ENCODE measurements at places on chromosomes 5 and 9.

GRCh38 chr9:68546596-68547390 lies 6.1 kb upstream of the TMEM252 start:
- no peak for DNase-seq

DNA sequence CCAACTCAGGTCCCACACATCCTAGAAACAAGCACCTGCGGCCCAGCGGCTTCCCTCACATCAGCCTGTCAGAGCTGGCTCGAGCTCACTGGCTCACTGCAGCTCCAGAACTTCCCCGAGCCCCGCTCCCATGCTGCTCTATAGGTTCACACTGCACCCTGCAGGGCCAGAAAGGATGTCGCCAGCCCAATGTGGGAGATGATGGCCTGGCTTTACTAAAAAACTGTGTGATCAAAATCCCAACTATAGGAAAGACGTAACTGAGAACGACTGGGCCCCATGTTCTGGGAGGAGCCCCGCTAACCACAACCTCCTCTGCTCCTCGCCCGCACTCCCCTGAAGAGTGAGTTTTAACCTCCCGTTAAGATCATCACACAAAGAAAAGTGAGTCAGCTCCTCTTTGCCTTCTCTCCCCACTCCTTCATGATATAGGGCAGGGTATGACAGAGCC lies 4.6 kb downstream of the SURF4 start:
- DNase-seq: no peak

GRCh38 chr9:133182151-133182550 lies 18.4 kb upstream of the GBGT1 start:
- DNase-seq: no peak

GRCh38 chr9:95840074-95840473 lies 35.4 kb upstream of the ERCC6L2 start:
- DNase-seq: no peak

DNA sequence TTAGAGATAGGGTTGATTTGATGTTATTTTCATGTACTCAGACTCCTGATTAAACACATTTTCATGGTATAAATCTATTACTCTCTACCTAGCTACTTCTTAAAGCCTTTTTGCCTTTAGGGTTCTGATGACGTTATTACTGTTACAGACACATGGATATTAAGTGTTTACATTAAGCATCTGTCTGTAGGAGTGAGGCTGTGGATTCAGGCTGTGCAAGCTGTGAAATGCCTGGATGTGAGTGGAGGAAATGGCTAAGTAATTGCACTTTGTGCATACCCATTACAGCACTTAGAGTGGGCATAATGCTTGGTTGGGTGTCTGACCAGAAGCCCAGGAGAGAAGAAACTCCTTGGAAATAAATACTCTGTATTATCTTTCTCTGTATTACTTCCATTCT lies 186.8 kb downstream of the SNX18 start:
- DNase-seq: peak; percentile 76

DNA sequence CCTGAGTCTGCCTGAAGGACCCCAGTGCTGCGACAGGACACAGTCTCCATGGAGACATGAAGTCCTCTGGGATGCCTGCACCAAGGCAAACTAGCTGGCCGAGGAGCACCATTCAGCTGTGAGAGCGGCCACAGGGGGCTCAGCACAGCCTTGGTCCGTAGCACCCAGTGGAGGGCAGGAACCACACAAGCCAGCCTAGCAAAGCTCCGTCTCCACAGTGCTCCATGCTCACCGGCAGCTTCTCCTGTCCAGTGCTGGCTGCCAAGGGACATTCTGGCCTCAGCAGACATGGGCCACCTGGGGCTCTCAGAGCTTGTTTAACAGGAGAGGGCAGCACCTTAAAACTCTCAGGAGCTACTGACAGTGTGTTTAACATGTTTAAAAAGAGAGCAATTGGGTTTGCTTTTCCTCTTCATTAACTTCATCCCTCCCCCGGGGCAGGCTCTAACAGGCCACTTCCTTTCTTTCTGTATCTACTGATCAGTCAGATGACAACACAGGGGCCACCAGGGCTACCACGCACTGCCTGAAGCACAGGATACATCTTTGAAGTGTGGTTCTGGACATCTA lies 57.0 kb downstream of the SECISBP2 start:
- peak; percentile 8 for DNase-seq

DNA sequence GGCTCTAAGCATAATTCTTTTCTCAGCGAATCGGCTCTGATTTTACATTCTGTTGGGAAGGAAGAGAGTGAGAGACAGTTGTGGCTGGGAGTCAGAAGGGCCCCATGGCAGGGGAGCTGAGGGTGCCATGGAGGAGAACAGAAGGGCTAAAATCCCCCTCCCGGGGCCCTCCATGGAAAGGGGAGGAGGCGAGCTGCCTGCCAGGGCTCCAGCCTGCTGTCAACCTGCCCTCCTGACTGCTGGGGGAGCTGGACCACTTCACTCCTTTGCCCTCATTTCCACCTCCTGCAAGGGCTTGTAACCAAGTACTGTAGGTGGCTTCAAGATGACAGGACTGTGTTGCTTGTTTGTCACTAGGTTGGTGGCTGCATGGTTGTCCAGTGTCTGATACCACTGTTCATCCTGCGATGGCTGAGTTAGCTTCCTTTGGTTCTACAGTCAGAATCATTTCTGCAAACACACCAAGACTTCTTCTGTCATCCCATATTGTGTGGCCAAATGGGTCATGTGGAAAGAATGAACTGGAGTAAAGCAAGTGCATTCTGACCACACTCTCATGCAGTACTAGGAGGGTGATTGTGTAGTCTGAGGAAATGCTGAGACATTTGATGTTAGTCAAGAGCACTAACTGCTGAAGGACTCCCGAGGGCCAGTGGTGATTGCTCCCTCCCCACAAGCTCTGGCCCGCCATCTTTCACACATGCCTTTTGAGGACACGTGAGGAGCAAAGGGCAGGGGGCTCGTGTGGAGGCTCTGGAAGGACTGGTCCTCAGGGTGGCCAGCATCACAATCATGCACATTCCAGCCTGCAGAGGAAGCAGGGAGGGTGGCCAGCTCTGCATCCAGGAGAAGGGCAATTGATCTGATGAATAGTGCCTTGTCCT lies 307.2 kb downstream of the GADD45G start:
- DNase-seq: no peak

- no peak for DNase-seq
Measured at GRCh38 chr5:129903466-129904101, 681 bp upstream of the CHSY3 start.

DNA sequence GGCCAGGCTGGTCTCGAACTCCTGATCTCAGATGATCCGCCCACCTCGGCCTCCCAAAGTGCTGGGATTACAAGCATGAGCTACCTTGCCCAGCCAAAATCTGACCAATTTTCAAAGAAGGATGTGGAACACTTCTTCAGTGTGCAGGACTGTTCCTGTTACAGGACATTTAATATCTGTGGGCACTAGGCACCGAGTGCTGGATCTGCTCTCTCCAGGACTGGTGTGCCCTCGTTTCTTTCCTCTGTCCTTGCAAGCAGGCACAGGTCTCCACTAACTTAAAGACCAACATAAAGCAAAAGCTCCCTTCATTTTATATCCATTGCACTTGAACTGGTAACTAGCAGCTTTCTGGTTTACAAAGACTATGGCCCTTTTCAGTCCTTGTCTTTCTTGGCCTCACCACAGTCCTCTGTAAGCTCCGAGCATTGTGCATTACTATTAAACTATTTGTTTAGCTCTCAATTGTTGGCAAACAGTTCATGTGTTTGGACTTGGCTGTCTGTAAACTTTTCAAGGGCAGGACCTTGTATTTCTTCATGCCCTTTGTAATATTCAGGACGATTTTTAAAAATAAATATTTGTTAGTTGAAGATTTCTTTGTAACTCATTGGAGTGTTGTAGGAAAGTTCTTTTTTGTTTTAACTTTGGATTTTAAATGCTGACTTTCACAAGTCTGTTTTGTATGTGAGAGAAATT lies 37.3 kb downstream of the ARHGEF28 start:
- DNase-seq: no peak

DNA sequence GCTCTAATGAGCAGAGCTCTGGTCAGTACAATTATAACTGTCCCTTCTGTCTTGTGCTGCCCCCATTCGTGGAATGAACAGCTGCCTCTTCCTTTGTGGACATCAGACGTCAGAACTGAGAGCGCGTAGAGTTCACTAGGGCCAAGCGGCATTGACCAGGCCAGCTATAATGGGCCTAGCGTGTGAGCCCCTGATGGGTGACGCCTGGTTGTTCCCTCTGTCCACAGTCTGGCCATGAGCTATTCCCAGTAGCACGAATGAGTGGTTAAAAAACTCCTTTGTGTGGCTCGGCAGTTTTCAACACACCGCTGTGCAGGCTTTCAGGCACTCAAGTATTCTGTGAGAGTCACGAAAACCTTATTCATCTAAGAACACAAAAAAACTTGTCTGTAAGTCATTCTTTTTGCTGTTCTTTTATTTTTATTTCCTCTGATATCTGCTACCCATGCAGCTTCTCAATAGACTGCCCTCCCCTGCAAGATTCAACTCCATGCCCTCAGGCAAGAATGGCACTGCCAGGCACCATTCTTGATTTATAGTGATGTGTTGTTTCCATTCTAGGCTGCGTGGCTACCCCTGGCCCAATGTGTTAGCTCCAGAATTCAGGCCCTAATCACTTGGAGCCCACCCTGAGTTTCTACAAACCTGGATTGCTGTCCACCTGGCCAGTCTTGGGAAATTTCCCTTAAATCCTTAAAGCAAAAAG lies 52.5 kb downstream of the ANKDD1B start:
- no peak for DNase-seq

- no peak for DNase-seq
Measured at GRCh38 chr5:176161431-176161830, 76.8 kb upstream of the SIMC1 start.

DNA sequence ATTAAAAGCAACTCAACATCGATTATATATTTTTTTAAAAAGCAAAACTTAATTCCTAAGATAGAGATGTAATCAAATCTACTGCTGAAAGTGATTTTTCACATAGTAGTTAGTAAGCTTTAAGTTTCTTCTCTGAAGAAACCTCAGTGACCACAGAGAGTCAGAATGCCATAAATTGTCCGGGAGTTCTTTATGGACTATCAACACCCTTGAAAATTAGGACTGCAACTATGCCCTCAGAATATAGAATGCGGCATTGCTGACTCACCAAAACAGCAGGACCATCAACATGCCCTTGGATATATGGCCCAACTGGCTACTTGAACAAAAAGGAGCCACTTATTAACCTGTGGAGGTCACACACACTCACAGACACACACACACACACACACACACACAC lies 228.9 kb upstream of the SNX2 start:
- DNase-seq: no peak

DNA sequence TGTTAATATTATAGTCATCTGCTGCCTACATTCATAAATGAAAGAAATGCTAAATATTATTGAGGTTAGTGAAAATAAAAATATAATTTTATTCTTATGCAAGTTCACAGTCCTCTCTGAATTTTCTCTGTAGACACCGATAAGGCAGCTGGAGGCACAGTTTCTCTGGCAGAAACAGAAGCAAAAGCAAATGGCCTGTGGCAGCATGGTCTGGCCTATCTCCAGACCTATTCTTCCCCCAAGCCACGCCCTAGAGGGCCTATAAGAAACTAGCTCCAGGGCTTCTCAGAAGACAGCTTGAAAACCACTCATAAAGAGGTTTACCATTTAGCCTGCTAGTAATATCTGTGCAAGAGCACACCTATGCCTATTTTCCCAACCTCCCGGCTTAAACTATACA lies 28.4 kb downstream of the MRPS27 start:
- no peak for DNase-seq

- no peak for DNase-seq
Measured at GRCh38 chr9:88497224-88497623, 37.8 kb upstream of the NXNL2 start.

DNA sequence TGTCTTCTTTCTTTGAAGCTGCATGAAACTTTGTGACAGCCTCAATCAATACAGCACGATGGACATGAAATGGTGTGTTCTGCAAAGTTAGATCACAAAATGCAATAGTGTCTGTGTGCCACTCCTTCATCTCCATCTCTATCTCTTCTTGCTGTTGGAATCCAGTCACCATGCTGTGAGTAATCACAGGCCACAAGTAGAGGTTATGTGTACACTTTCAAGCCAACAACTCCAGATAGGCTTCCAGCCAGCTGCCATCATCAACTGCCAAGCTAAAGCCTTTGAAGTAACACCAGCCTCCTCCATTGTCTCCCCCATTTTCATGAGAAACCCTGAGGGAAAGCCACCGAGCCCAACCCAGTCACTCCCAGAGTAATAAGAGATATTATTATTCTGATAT lies 360.6 kb downstream of the PTPRD start:
- DNase-seq: no peak

DNA sequence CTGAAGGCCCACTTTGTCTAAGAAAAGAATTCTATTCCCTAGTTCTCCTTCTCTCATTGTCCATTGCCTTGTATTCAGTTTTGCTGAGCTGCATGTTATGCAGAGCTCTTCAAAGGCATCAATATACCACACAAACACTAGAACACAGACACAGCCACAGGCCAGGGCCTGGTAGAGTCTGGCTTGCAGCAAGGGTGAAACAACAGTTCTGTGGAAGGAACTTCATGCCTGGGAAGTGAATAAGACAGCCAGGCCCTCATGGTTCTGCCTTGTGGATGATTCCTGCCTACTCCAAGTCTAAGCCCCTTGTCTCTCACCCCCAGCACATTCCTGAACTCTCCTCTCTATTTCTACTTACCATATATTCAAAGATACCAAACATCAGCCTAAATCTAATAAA lies 30.8 kb downstream of the KLHL3 start:
- DNase-seq: no peak

DNA sequence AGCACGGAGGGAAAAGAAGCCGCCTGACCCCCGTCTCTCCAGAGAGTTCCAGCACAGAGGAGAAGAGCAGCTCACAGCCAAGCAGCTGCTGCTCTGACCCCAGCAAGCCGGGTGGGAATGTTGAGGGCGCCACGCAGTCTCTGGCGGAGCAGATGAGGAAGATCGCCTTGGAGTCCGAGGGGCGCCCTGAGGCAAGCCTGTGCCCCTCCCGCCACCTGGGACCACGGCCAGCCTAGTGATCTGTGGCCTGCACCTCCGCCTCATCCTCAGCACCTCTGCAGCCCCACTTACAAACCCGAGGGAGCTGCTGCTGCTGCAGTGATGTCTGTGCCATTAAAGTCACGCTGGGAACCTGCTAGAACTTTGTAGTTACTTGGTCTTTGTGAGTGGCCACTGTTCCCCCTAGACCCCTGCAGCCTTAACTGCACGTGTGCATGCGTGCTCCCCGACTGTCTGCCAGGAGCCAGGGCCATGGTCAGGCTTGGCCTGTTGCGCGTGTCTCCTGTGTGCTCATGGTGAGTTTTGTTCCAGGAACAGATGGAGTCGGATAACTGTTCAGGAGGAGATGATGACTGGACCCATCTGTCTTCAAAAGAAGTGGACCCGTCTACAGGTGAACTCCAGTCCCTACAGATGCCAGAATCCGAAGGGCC lies 12.5 kb downstream of the SQSTM1 start:
- no peak for DNase-seq

DNA sequence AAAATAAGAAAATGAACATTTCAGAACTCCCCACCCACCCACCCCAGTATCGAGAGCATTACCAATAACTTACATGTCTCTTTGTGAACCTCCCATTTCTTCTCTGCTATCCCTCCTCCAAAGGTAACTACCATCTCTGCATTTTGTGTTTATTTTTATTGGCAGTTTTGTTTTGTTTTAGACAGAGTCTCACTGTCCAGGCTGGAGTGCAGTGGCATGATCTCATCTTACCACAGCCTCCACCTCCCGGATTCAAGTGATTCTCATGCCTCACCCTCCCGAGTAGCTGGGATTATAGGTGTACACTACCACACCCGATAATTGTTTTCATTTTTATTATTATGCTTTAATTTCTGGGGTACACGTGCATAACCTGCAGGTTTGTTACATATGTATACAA lies 21.7 kb upstream of the GLIS3 start:
- DNase-seq: no peak

- peak; percentile 18 for DNase-seq
Measured at GRCh38 chr9:14935106-14935751, 25.0 kb upstream of the FREM1 start.

GRCh38 chr9:96461336-96461735 lies 11.4 kb downstream of the HABP4 start:
- peak; percentile 86 for DNase-seq

Measured in fibroblast of villous mesenchyme (primary cell).